ENCODE measurements at places on chromosomes 7 and 10. TPM values are rescaled to one million over a fixed set of nuclear protein-coding genes. Genes with fewer than 3 reads are reported as not detected.
A peak's percentile ranks its signal among the peaks of the same experiment; 100 is the strongest.

SPDYE8 gene
- total RNA-seq, result not detected

AMPH gene
- not detected for total RNA-seq

OR2F1 gene
- total RNA-seq, result not detected

NUTM2B gene
- 0.91 TPM for total RNA-seq

SPDYE9 gene
- not detected for total RNA-seq

UPK3B gene
- 1.2 TPM for total RNA-seq

HTR7 gene
- total RNA-seq, result not detected

PTPRN2 gene
- 0.31 TPM for total RNA-seq

AP5Z1 gene
- total RNA-seq, result 44.4 TPM

PRTFDC1 gene
- 0.50 TPM for total RNA-seq

CUBN gene
- total RNA-seq, result 0.40 TPM

CALML3 gene
- total RNA-seq, result not detected

GJD4 gene
- not detected for total RNA-seq

LLCFC1 gene
- total RNA-seq, result not detected

- DNase-seq, result no peak
Measured at GRCh38 chr7:41592236-41592635, 110.7 kb downstream of the INHBA start.

DNA sequence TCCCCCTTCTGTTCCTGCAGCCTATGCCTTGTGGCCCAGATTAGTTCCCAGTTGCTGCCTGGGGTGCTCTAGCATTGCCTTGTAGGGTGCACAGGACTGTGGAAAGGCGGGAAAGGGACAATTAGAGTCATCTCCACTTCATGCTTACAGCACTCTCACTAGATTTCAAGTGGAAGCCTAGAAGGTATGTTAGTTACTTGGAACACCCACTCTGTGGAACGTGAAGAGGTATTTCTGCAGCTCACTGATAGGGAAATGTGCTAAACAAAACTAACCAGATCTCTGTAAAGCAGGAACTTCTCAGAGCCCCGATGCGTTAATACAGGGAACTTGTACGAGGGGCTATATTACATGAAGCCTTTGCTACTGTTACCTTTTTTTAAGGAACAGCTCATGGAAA is 19.4 kb downstream of the STMP1 start:
- DNase-seq, result no peak

GRCh38 chr10:90960355-90960814 is 39.5 kb upstream of the ANKRD1 start:
- DNase-seq, result no peak

DNA sequence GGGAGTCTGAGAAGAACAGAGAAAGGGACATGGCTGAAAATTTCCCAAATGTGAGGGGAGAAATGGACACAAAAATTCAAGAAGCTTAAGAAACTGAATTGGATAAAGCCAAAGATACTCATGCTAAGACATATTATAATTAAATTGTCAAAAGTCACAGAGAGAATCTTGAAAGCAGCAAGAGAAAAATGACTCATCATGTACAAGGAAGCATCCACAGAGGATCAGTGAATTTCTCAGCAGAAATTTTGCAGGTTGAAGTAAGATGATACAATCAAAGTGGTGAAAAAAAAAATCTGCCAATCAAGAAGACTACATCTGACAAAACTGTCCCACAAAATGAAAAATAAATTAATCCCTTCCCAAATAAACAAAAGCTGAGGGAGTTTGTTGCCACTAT is 56.8 kb downstream of the MPP7 start:
- no peak for DNase-seq

- no peak for DNase-seq
Measured at GRCh38 chr7:76086070-76086469, 38.2 kb downstream of the MDH2 start.

DNA sequence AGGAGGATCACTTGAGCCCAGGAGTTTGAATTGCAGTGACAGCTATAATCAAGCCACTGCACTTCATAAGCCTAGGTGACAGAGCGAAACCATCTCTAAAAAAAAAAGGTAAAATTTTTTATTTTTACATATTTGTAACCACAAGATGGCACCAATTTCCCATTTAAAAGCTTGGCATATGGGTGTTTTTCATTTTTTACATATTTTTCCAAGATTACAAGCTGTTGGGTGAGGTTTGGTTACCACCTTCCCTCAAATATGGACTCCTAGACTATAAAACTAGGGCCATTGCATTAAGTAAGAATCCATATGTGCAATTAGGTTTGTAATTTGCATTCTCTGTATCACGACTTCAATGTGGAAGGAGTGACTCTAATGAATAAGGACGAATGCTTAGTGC is 129.3 kb upstream of the ACBD5 start:
- no peak for DNase-seq

GRCh38 chr10:110137142-110137545 is 70.3 kb upstream of the MXI1 start:
- DNase-seq, result peak; percentile 77

- no peak for DNase-seq
Measured at GRCh38 chr10:33804584-33804983, 470.1 kb upstream of the NRP1 start.

DNA sequence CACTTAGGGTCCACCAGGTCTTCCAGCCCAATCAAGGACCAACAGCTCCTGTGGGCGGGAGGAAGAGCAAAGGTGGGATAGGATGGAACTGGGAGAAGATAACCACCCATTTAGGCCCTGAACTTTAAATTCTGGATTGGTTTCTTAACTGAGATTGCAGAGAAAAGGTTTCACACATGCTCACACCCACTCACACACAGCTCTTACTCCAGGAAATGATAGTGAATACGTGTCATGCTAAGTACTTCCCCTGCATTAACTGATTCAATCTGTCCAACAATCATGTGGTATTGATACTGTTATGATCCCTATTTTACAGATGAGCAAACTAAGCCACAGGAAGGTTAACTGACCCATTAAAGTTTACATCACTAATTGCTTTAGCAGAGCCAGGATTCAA is 4.6 kb upstream of the CYP3A4 start:
- peak; percentile 58 for DNase-seq

GRCh38 chr7:42886129-42886528 is 25.7 kb downstream of the C7orf25 start:
- DNase-seq, result no peak

- no peak for DNase-seq
Measured at GRCh38 chr7:86747698-86748097, 104.0 kb downstream of the GRM3 start.

DNA sequence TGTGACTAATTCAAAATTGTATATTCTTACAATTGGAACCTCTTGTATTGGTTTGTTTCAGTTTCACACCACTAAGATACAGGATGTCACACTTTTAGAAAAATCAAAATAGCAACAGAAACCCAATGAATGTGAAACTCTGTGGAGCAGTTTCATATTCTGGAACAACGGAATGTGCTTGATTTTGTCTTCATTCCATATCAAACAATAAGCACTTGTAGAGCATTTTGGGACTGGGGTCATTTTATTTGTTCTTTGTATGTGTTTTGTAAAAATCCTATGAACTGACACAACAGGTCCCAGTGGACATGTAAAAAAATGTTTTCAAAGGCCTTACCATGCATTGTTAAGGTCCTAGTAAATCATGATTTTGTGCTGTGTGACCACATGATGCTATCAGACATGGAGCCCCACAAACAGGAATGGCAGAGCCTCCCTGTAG is 123.1 kb downstream of the DKK1 start:
- DNase-seq, result no peak

DNA sequence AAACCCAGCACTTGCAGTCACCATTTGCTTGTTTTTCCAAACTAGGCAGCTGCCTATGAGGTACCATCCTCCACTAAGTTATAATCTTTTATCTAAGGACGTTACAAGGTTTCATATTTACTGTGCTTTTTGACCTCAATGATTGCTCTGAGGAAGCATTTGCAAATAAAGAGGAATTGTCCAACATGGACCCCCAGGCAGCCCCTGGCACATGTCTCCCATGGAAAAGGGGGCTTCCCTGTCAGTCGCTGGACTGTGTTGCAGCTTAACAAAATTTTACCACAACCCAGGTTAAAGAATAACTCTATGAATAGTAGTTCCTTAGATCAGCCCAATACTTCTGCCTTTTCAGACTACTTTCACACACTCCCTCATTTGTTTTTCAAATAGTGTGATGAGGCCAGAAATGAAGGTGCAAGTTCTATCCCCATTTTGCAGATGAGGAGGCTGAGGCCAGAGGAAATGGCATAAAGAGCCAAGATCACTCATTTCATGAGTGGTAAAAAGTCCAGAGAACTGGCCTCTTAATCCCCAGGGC is 52.8 kb upstream of the ZPBP start:
- peak; percentile 58 for DNase-seq

GRCh38 chr10:3173171-3173878 is 743 bp upstream of the PITRM1 start:
- DNase-seq, result no peak

GRCh38 chr10:53487019-53487983 is 714.7 kb upstream of the MBL2 start:
- no peak for DNase-seq

- DNase-seq, result no peak
Measured at GRCh38 chr10:308101-308500, 172.8 kb downstream of the ZMYND11 start.

DNA sequence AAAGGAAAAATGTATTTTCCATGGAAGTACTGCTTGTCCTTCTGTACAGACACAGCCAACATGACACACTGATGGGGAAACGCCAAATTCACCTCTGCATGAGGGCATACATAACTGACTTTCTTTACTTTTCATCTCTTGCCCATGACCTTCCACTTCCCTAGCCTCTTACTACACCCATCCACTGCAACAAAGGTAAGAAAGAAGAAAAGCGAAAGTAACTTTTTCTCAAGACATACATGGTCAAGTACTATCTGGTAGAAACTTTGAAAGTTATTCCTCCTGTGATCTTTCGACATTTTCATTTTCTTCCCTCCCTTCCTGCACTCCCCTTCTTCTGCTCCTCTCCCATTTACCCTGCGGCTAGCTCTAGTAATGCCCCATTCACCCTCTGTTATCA is 130.8 kb downstream of the USP6NL start:
- DNase-seq, result no peak

DNA sequence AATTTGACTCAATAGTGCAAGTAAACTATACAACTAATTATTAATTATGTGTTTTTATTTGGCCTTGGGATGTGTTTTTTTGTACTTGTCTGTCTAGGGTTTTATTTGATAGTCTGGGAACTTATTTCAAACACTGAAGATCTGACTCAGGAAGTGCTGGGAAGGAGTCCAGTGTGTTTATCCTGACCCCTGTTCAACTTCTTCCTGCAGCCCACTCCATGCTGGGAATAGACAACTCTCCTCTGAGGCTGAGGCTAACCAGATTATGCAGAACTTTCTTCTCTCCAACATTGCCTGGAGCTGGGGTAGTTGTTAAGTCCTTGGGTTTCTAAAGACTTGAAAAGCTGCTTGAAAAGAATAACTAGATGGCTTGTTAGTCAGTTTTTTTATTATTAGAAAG is 6.9 kb downstream of the CISD1 start:
- no peak for DNase-seq

GRCh38 chr10:14916600-14916999 is 37.3 kb downstream of the DCLRE1C start:
- no peak for DNase-seq

DNA sequence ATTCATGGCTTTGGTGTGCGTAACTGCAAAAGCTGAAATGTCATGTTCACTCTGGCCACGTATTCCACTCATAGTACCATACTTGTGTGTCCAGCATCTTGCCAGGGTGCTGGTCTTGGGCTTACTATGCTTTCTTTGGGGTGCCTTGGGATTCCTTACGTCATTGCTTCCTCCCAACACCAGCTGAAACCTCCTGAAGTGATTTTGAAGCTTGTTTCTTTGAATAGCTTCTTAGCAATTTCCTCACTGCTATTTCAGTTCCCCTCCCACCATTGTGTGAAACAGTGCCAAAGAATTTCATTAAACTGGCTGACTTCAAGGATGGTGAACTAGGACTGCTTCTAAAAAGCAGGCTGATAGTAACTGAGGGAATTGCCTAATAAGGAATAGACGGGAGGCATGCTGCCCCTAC is 36.9 kb downstream of the ENTPD1 start:
- DNase-seq, result no peak

GRCh38 chr10:58994226-58995057 is 182.0 kb upstream of the PHYHIPL start:
- DNase-seq, result no peak

DNA sequence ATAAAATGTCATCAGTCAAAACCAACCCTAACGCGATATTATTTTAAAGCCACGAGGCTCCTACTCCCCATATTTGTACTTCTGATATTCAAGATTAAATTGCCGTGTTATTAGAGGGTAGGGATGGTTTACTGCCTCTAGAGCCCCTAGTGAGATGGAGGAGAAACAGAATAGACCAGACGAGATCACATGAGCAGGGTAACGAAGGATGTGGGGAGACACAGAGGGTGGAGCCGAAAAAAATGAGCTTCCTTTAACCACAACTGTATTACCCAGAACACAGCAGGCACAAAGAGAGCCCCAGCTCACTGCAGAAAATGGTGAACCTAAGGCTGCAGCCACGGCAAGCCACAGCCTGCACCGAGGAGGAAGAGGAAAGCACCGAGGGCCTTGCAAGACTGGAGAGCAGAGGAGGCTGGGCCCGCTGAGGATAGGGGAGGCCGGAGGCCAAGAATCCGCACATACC is 14.3 kb downstream of the ZC3HAV1 start:
- peak; percentile 96 for DNase-seq

GRCh38 chr10:15609246-15609645 is 110.5 kb downstream of the ITGA8 start:
- no peak for DNase-seq

DNA sequence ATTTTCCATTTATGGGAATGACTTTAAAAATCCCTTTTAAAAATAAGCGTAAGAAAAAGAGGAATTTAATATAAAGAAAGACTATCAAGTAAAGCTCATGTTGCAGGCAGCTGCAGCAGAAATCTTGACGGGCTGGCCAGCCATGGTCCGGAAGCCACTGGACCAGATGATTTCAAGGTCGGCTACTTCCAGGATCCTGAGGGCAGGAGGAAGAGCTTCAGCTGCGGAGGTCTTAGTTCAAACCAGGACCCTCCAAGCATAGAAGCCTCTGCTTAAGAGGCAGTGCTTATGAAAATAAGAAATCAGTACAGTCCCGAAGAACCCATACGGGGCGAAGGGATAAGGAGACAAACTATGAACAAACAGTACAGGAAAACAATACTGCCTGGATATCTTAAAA is 220.2 kb upstream of the CELF2 start:
- no peak for DNase-seq

DNA sequence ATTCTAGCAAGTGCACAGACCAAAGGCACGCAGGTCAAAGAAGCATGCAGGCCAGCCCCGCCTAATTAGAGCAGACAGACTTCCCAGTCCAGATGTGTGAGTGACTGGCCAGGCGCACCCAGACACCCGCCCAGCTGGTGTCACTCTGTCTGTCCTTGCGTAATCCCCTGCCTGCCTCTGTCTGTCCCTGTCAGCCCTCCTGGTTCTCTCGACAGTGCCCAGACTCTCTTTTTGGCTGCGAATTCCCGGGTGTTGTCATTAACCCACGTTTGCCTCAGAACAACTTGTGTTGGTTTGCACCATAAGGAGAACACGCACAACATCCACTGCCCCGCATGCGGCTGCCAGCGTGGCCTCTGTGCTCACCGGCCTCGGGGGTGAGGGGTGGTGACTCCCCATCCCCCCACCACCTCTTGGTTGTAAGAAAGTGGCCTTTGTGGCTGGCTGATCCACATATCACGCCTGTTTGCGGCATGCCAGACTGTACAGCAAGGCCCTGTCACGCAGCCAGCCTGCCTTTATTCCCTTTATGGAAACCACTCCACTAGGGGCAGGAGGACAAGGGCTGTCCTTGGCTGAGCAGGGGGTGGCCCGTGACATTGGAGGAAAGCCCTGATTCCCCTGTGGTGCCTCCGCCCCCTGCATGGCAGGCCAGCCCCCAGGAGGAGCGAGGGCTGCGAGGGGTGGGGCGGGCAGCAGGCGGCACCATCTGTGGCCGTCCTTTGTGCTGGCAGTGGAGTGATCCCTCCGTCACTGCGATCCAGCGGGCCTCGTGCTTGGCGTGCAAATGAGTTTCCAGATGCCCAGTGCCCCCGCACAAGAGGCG is 72.8 kb upstream of the PPIF start:
- no peak for DNase-seq
